Stimulated activated naive CD8-positive, alpha-beta T cell treated with anti-CD3 and anti-CD28 coated beads, Interleukin-15, Interleukin-2, amounts not matched to agents 100 U/mL and 50 U/mL, for 24 hours (primary cell): ENCODE measurements at places on chromosomes 12 and 14.

- DNase-seq: no peak
Observed at GRCh38 chr12:78385541-78385940, 479.0 kb upstream of the SYT1 start.

DNA sequence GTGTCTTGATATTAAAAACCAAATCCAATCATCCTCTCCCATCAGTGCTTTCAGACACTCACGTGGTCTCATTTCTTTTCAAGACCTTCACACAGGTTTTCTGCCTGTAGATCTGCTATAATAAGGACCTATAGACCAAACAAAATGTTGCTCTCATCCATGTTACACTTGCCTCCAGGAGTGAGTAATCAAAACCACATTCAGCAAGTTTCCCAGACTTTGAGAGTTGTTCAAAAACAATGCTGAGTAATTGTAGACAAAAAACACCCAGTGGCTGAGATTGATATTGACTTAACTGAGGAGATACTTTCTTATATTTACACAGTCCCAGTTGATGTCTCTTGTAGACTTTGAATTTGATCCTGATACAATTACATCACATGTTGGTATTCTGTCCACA is 383.1 kb downstream of the TMEM132D start:
- no peak for DNase-seq

DNA sequence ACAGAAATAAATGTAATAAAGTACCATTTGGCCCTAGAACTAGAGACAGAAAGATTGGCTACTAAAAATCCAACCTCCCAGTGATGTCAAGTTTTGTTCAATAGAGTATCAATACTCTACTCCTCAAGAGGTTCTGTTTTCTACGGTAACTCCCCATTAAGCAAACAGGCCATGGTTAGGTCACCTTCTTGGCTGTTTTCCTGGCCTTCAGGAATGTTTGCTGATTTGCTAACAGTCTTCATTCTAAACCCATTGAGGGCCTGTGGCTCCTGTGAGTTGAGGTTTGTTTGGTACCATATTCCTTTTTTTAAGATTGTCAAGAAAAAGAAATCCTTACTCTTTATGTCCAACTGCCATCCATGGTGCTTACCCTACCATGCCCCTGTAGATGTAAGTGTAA is 1022.0 kb upstream of the TMEM132C start:
- DNase-seq: no peak

- DNase-seq: peak; percentile 11
Observed at GRCh38 chr14:94079891-94080620, 946 bp downstream of the DDX24 start.

GRCh38 chr12:7555752-7556151 is 52.2 kb upstream of the CD163 start:
- no peak for DNase-seq

DNA sequence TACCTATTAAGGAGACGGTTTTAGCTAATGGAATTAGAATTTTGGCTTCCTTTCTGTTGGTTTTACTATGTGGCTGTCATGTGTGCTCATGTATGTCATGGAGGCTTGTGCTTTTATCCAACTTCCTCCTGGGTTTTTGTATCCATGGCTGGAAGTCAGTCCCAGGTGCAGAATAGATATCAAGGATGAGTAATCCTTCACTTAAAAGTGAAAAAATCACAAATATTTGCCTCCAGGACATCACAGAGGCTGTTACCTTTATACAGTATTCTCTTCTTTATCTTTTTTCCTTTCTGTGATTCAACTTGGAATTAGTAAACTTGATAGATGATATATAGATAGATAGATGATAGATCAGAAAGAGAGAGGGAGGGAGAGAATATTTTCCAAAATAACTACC is 706.8 kb downstream of the GALC start:
- DNase-seq: no peak

DNA sequence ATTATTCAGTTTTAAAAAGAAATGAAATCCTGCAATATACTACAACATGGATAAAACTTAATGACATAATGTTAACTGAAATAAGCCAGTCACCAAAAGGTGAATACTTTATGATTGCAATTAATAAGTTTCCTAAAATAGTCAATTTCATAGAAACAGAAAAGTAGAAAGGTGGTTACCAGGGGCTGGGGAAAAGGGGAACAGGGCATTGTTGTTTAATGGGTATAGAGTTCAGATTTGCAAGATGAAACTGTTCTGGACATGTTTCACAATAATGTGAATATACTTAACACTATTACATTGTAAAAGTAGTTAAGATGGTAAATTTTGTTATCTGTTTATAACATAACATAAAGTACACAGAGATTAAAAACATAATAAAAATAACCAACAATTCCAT is 550.9 kb downstream of the CCER1 start:
- no peak for DNase-seq

DNA sequence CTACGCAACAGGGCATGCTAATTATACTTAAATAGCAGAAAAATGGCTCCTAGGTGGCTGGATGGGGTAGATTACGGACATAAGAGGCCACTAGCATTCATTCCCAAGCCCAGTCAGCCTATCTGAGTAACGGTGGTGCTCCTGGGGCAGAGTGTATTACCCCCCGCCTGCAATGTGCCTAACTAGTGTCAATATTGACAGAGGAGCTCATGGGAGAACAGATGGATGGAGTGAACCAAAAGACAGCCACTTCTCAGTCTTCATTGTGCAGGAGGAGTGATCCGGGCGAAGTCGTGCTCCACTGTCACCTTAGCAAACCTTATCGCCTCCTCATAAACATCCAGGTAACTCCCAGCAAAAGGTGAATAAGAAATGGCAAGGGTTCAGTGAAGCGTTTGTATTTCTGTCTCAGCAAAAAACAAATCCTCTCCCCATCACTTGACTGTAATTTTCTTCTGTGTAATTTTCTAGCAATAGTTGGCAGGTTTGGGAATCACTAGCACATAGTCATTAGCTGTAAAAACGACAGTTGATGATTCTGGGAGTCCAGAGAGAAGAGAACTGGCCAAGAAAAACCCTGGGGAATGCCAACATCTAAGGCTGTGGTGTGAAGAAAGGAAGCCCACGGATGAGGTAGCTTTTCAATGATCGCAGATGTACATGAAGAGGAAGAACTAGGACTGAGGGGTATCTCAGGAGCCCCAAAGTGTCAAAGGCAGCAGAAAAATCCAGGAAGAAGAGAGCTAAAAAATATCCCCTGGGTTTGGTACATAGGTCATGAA is 126.6 kb upstream of the BCL2L14 start:
- DNase-seq: no peak

DNA sequence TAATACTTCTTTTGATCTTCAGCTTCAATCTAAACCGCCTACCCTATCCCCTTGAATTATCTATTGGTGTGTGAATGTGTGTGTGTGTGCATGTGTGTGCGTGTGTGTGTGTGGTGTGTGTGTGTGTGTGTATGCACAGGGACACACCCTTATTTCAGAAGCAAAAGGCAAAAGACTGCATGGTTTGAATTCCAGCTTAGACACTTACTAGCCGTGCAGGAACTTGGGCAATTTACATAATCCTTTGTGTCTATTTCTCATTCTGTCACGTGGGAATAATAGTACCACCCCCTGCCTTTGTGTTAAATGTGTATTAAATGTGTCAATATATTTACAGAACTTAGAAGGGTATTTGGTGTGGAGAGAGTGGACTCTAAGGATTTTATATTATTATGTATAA is 251.7 kb downstream of the TMEM132C start:
- DNase-seq: no peak

- no peak for DNase-seq
Observed at GRCh38 chr14:42011221-42011620, 404.5 kb downstream of the LRFN5 start.

GRCh38 chr14:77040741-77041653 is 12.5 kb upstream of the IRF2BPL start:
- DNase-seq: peak; percentile 63

GRCh38 chr12:111578276-111578970 is 20.7 kb downstream of the ATXN2 start:
- no peak for DNase-seq

- DNase-seq: no peak
Observed at GRCh38 chr12:54968181-54968730, 16.3 kb downstream of the TESPA1 start.

DNA sequence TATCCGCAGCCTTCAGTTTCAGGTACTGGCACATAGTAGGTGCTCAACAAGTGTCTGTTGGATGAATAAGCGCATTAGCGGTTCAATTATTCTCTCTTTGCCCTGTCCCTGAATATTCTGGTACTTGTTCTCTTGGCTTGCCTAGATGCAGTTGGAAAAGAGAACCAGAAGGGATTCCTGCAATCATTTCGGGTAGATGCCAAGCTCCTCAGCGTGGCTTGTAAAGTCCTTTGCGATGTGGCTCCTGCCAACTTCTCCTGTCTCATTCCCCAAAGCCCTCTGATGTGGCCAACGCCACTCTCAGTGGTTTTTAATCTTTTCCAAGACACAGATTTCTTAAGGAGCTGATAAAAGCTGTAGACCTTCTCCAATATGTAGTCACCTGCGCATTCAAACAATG is 230.3 kb downstream of the SUDS3 start:
- DNase-seq: no peak

- no peak for DNase-seq
Observed at GRCh38 chr14:75273272-75274049, 5.2 kb upstream of the FOS start.

GRCh38 chr12:132559652-132560363 is 50.6 kb downstream of the LRCOL1 start:
- DNase-seq: peak; percentile 56

DNA sequence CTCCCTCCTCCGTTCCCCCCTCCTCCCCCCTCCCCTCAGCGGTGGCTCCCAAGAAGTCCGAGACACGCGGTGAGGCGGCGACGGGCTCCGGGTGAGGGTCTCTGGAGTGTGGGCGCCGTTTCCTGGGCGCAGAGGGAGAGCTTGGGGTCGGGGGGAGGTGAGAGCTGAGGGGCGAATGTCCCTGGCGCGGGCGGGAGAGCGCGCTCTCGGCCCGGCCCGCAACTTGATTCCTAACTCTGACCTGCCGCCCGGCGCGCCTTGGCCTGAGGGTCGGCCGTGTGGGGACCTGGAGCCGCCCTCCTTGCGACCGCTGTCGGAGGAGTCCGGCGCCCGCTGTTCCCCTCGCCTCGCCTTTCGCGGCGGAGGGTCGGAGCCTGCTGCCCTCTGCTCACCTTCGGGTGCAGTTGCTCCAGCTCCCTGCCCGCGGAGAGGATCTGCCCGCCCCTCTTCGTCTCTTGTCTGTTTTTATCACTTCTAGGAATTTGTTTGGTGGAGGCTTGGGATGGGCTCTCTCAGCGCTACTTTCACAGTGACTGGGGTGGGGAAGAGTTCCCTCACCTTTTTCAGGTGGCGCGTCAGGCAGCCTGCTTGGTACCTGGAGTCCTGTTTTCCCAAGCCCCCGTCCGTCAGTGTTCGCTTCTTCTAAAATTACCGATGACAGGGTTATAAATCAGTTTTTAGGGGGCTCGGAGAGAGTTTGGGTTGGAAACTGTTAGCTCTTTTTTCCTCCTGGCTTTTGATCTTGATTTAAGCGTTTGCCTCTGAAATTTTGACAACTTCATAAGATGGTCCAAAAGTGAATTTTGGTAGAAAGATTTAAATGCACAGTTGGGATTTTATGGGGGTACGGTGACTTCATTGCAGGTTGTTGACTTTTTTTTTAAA is 495 bp downstream of the ADIPOR2 start:
- peak; percentile 51 for DNase-seq

- DNase-seq: no peak
Observed at GRCh38 chr12:2183556-2184541, 131.1 kb downstream of the CACNA1C start.

- DNase-seq: no peak
Observed at GRCh38 chr12:29589851-29590250, 92.4 kb upstream of the OVCH1 start.

- DNase-seq: no peak
Observed at GRCh38 chr14:65054471-65055085, 47.7 kb downstream of the MAX start.

DNA sequence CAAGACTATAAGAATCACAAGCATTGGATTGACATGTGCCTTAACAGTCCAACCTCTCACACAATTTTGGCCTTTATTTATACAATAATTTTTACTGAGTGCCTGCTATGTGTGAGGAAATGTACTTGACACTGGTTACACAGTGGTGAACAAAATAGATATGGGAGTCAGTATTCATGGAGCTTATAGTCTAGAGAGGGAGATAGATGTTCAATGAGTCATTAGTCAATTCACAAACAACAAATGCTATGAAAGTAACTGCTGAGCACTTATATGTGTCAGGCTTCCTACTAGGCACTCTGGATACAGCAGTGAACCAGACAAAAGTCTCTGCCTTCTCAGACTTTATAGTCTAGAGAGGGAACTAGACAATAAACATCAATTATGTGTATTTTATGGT is 3.7 kb downstream of the CFAP54 start:
- DNase-seq: no peak

DNA sequence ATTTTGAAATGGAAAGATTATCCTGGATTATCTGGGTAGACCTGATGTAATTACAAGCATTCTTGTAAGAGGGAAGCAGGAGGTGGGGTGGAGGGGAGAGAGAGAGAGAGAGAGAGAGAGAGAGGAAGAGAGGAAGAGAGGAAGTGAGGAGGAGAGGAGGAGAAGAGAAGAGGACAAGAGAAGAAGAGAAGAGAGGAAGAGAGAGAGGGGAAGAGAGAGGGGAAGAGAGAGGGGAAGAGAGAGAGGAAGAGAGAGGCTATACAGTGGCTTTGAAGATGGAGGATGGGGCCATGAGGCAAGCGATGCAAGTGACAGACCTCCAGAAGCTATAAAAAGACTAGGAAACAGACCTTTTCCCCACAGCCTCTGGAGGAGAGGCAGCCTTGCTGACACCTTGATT is 13.7 kb upstream of the CHST11 start:
- DNase-seq: no peak

- DNase-seq: no peak
Observed at GRCh38 chr14:103846097-103846496, 1.3 kb downstream of the PPP1R13B start.
